ENCODE measurements at places on chromosomes 2 and 18.

- H3K4me1 ChIP-seq = peaks cover 8% of the 10 kb centered on the region
- H3K4me3 ChIP-seq = no peak overlapping the region
- H3K36me3 ChIP-seq = no peaks in the 10 kb centered on the region
- no peak for DNase-seq
These were observed 92.9 kb upstream of the SLC14A2 start for GRCh38 chr18:45522371-45522770.

DNA sequence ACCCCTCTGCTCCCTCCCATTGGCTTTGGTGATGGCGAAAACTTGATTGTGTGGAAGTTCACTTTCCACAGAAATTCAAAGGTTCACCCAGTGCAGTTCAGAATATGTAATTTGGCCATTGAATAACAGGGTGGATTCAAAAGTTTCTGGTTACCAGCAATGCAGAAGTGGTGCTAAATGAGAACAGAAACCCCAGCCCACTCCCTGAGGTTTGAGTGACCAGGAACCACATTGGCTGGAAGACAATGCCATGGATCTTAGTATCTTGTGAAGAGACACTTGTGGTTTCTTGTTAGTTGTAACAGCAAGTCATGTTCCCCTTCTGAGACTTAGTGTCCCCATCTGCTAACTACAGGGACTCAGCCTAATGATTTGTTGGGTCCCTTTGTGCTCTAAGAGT is 49.8 kb downstream of the QPCT start:
- no peak overlapping the region for H3K4me3 ChIP-seq
- DNase-seq = no peak
- H3K36me3 ChIP-seq = no peaks in the 10 kb centered on the region
- peaks cover 15% of the 10 kb centered on the region for H3K4me1 ChIP-seq

DNA sequence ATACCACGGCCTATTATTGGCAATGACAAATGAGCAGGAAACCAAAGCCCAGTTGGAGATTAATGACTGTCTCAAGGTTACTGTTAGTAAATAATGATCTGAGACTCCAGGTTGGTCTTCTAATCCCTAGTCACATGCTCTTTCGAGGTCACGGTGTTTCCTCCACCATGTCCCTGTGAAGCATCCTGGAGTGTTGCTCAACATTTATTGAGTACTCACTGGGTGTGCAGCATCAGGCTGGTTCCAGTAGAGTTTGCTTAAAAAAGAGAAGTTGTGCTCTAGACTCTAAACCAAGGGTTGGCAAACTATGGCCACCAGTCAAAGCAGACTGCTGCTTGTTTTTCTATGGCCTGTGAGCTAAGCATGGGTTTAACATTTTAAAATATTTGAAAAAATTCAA is 263.8 kb upstream of the ATP5MC3 start:
- peaks cover 1% of the 10 kb centered on the region for H3K27me3 ChIP-seq
- peaks cover 14% of the 10 kb centered on the region for H3K4me1 ChIP-seq
- DNase-seq = no peak
- no peaks in the 10 kb centered on the region for H3K36me3 ChIP-seq
- no peak overlapping the region for H3K27ac ChIP-seq

DNA sequence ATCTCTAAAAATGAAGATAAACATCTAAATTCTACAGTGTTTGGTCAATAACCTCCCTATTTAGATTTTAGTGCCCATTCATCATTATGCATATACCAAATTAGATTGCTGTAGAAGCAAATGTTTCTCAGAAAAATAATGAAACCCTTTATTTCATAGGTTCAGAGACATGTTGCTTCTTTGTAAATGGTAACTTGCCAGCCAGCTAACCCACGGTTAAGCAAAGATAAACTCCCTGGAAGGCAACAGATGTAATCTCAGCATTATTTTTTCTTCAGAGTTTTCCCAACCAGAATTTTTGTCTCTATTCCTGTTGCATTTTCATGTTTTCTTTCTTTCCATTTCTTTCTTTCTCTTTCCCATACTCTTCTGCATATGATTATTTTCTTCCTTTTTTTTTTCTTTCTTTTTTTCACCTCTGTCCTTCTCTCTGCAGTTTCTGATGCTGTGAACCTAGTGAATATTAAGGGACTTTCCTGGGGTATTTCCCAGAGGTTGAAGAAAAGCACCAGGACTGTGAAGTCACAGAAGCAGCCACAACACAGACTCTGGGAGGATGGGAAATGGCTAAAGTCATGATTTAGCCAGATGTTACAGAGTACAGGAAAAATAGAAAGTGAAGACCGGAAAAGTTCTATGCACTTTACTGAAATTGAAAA is 50.0 kb upstream of the DSG1 start:
- H3K4me1 ChIP-seq = no peaks in the 10 kb centered on the region
- no peaks in the 10 kb centered on the region for H3K27me3 ChIP-seq
- no peak for DNase-seq
- no peak overlapping the region for H3K4me3 ChIP-seq
- H3K36me3 ChIP-seq = no peaks in the 10 kb centered on the region
- no peak overlapping the region for H3K27ac ChIP-seq

GRCh38 chr18:39596891-39597290 is 2031.3 kb upstream of the CELF4 start:
- no peaks in the 10 kb centered on the region for H3K36me3 ChIP-seq
- no peak for DNase-seq
- no peak overlapping the region for H3K4me3 ChIP-seq
- no peaks in the 10 kb centered on the region for H3K27me3 ChIP-seq
- H3K4me1 ChIP-seq = peaks cover 2% of the 10 kb centered on the region

GRCh38 chr2:230472621-230473018 is 56.6 kb downstream of the SP100 start:
- peaks cover 7% of the 10 kb centered on the region for H3K4me1 ChIP-seq
- H3K27me3 ChIP-seq = no peaks in the 10 kb centered on the region
- no peak overlapping the region for H3K27ac ChIP-seq
- H3K36me3 ChIP-seq = no peaks in the 10 kb centered on the region
- DNase-seq = no peak
- H3K4me3 ChIP-seq = no peak overlapping the region

Data from endothelial cell (in vitro differentiated cells).